ENCODE measurements at places on chromosomes 6 and 20.

- no peak for DNase-seq
These were observed 235.4 kb downstream of the CDC5L start for GRCh38 chr6:44622956-44623355.

DNA sequence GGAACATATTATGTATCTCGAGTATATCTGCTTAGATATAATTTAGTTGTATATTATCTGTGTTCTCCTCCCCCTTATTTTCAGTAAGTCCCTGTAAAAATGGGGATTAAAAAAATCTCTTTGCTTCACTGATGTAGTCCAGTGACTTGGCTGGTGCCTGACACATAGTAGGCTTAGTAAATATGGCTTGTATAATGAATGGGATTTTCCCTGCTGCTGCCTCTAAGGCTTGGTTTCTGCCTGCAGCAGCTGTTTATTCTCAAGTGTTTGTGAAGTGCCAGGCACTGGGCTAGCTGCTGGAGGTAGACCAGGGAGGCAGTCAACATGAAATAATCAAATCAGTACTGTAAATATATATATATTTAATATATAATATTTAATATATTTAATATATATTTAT, 1.6 kb upstream of the ZFP64 start:
- no peak for DNase-seq

DNA sequence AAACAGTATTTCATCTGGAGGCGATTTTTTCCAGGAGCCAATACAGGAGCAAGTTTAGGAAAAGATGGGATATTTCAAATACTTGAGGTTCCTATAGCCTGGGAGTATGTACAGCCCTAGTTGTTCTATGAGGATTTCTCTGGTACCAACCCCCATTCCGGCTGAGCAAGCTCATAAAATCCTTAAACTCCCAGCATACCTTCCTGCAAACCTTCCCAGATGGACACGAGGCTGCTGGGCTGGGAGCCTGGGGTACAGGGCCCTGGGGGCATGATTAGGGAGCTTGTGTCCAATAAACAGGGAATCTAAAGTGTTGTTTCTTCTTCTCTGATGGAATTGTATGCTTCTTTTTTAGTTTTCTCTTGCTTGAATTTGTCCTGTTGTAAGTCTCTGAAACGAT, 1.5 kb downstream of the PRRC2A start:
- no peak for DNase-seq

GRCh38 chr20:34896086-34896621, 19.7 kb downstream of the ACSS2 start:
- DNase-seq: no peak

DNA sequence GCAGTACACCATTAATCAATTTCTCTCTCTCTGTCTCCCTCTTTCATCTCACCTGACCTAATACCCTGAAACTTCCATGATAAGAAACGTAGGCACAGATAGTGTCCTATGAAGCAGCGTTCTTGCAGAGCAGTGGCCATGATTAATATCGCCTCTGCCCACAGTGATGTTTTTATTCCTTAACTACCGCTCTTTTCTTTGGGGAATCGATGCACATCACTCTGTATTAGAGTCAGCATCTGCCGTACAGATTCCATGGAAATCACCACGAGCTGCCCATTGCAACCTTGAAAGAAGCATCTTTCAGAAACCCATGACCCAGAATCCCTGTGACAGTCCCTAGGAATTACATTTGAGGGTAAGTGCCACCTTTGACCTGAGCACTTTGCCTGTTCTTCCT, 152.0 kb upstream of the ECI2 start:
- DNase-seq: no peak

GRCh38 chr6:33620158-33620855, 815 bp upstream of the ITPR3 start:
- DNase-seq: peak; percentile 54

GRCh38 chr6:137334884-137335283, 115.7 kb upstream of the IFNGR1 start:
- no peak for DNase-seq

DNA sequence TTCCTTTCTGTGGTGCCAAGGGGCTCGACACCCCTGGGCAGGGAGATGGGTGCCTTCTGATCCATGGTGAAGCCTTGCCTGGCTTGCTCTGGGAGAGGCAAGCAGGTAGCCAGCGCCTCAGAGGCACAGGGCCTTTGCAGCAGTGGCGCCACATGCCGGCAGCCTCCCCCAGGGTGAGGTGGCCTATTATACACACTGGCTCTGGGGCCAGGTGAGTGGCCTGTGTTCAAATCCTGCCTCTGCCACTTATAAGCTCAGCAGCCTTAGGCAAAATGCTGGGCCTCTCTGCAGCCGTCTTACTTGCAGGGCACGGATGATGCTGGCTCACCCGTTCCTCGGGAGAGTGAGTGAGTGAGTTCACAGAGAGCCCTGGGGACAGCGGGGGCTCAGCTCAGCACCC, 176.9 kb downstream of the TFAP2C start:
- DNase-seq: no peak

GRCh38 chr6:148530394-148530953, 187.8 kb downstream of the SASH1 start:
- DNase-seq: no peak

DNA sequence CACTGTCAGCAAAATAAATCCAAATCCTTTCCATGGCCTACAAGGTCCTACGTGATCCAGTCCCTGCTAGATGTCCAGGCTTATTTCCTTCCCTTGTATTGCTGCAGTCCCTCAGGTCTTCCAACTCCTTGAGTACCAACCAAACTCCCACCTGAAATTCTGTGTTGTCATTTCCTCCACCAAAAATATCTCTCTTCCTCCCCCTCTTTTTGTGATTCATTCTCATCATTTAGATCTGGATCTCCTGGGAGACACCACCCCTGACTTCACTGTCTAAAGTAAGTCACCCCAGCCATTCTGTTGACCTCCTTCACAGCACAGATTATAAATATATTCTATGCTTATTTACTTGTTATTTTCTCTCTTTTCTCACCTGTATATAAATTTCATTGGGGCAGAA, 9.0 kb upstream of the LOC128125822 start:
- no peak for DNase-seq

GRCh38 chr6:149077208-149077607, 240.3 kb upstream of the TAB2 start:
- no peak for DNase-seq

DNA sequence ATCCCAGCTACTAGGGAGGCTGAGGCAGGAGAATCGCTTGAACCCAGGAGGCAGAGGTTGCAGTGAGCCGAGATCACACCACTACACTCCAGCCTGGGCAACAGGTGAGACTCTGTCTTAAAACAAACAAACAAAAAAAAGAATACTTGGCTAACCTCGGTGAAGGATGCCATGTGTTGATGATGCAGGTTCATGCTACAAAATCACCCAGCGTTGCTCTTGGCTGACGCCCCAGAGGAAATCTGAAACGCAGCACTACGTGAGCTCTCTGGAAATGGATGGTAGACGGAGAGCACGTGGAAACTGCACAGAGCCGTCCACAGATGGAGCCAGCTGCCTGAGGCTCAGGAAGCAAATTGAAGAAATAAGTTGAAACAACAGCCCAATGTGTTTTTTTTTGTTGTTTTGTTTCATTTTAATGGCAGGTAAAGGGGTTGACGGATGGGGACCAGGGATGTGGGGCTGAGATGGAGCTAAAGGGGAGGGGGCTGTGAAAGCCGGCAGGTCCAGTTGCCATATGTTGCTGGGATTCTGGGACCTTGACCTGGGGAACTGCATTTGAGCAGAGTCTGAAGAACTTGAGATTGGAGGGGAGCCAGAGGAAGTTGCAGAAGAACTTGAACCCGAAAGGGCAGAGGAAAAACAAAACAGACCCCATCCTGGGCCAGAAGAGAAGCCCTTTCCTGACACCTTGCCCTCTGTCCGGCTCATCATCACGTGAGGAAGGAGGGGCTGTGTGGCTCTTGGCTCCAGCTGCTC, 12.8 kb upstream of the MANBAL start:
- no peak for DNase-seq

- DNase-seq: no peak
These were observed 14.4 kb downstream of the DACT2 start for GRCh38 chr6:168305096-168305749.

- no peak for DNase-seq
These were observed 124.2 kb downstream of the LY86 start for GRCh38 chr6:6712449-6713403.

DNA sequence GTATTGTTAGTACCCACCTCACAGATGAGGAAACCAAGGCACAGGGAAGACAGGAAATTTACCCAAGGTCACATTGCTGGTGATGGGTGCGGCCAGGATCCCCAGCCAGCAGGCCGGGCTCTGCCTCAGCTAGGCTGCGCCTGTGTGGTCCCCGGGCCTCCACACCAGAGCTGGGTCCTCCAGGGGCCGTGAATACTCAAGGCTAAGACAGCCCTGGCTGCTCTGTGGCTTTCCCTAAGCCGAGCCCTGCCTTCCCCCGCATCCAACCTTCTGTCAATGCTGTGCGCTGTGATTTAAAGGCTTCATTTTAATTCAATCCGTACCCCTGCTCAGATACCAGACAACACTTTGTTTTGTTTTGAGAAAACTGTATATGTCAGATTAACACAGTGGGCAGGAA, 246.7 kb downstream of the TTLL2 start:
- no peak for DNase-seq

DNA sequence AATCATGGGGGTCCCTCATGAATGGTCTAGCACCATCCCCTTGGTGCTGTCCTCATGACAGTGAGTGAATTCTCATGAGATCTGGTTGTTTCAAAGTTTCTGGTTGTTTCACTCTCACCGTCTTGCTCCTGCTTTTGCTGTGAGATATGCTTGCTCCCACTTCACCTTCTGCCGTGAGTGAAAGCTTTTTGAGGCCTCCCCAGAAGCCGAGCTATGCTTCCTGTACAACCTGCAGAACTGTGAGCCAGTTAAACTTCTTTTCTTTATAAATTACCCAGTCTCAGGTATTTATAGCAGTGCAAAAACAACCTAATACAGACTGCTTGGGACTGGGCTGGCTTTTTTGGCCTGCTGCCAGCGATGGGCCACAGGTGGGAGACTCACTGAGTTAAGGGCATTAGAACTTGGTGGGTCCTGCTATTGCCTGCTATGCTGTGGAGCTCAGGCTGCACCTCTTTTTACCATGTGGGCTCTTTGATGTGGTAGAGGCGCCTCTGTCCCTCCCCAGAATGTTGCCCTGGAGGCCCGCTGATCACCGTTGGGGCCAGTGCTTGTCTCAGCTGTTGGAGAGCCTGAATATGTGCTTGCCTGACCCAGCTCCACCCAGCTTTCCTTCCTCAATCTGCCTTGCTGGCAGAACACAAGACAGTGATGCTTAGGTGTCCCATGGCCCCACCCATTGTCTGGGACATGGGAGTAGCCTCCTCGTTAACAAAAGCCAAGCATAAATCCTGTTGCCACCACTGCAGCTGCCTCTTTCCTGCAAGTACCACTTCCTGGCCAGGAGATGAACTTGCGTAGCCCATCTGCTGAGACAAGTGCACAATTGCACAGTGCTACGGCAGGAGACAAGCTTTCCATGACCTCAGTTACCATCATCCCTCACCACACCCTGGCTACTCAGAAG, 47.1 kb downstream of the IGF2R start:
- DNase-seq: peak; percentile 51

GRCh38 chr20:39311851-39312506, 349.8 kb downstream of the DHX35 start:
- DNase-seq: no peak

GRCh38 chr6:91926827-91927226, 1340.0 kb upstream of the MAP3K7 start:
- no peak for DNase-seq

DNA sequence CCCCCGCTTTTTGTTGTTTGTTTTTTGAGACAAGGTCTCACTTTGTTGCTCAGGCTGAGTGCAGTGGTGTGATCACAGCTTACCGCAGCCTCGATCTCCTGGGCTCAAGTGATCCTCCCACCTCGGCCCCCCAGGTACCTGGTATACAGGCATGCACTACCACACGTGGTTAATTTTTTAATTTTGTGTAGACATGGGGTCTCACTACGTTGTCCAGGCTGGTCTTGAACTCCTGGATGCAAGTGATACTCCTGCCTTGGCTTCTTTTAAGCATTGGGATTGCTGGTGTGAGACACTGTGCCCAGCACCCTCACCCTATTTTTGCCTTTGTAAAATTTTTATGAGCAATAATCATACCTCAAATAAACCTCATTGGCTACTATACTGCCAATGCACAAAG, 5.5 kb downstream of the ENPP3 start:
- no peak for DNase-seq

DNA sequence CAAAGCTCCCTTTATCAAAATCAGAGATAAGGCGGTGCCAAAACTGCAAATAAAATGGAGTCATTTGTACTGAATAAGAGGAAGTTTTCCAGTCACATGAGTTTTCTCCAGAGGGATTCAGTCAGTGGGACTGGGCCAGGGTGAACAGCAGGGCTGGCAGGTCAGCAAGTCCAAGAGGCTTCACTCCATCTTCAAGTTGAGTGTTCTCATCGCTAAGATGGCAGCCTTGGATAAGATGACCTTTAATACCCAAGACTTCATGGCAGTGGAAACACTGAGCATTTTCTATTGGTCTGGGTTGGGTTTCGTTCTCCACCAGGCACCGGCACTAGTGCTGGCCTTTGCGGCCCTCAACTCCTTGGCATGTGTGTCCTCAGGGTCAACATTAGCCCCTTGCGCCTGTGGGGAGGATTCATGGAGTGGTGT, 29.3 kb upstream of the IGF2R start:
- DNase-seq: no peak

GRCh38 chr6:122719176-122719575, 60.3 kb upstream of the FABP7 start:
- DNase-seq: no peak

- DNase-seq: no peak
These were observed 64.4 kb upstream of the COL21A1 start for GRCh38 chr6:56311533-56312448.

DNA sequence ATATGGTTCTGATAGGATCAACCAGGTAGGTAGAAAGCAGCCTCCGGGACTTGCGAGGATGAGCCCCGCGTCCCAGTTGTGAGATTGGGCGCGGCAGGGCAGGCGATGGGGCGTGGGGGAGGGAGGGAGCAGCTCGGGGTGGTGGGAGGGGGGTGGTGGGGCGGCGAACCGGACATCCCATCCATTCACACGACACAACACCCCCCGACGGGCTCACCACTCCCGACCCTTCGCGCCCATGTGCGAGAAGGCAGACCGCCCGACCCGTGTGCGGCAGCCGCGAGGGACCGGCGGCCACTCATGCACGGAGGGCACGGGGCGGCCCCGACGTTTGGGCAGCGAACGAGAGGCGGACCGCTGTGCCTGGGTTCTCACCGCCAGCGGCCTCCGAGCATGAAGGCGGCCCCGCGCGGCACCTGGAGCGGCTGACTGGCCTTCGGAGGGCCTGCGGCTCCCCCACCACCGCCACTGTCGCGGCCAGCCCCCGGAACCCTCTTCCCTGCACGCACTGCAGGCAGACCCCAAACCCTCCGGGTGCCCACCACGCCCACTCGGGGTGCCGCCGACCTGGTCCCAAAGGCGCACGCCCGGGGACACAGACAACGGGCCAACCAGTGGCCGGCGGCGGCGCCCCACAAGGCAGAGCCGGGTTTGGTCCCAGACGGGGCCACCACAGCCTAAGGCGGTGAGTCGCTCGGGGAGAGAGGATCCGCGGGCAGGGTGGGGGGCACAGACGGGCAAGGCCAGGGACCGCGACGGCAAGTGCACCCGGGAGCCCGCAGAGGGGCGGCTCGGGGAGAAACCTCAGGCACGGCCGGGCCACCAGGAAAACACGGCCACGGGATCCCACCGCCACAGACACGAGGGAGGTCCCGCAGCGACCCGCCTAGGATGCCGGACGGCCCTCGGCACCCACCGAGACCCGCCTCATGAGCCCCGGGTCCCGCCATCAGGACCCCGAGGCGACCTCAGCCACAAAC, 769.2 kb upstream of the DEFB115 start:
- no peak for DNase-seq

GRCh38 chr6:15876406-15876805, 213.6 kb upstream of the DTNBP1 start:
- no peak for DNase-seq

Data from stimulated activated CD8-positive, alpha-beta memory T cell treated with anti-CD3 and anti-CD28 coated beads, Interleukin-4, amount 100 ng/mL, for 48 hours (primary cell).